ENCODE measurements at places on chromosomes 7 and 10.

- no peak for DNase-seq
Measured at GRCh38 chr7:153027210-153027609, 267.7 kb downstream of the ACTR3B start.

DNA sequence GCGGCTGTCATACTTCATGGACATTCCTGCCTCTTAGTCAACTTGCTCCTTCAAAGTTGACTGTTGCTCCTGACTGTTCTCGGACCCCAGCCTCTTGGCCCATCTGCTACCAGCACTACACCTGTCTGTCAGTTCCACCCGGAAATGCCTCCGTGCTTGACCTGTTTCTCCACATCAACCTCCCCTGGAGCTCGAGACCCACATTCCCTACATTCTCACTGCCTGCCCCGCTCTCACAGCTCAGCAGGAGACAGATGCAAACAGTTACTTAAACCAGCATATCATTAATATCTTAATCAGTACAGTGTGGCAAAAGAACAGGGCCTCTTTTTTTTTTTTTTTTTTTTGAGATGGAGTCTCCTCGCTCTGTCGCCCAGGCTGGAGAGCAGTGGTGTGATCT is 174.3 kb downstream of the NRP1 start:
- DNase-seq = no peak

DNA sequence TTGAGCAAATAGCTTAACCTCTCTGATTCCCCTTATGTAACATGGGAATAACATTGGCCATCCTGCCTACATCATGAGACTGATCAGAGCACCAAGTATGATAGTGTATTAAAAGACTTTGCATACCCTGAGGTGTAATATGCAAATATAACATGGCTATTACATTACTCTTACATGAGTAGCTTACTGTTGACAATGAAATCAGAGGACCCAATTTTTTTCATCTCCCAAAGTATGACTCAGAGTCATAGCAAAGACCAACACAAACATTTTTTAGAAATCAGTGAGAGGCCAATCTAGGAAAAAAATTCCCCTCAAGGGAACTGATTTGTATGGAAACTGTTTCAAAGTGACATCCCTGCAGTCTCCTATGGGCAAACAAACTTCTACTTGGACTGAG is 47.0 kb upstream of the TMEM140 start:
- no peak for DNase-seq

GRCh38 chr10:79159785-79160184 is 91.0 kb downstream of the ZMIZ1 start:
- peak; percentile 76 for DNase-seq

- DNase-seq = no peak
Measured at GRCh38 chr10:133235265-133235855, 2.3 kb upstream of the VENTX start.

- no peak for DNase-seq
Measured at GRCh38 chr10:119479532-119479931, 63.0 kb downstream of the RGS10 start.

GRCh38 chr10:59654007-59654406 is 55.6 kb downstream of the SLC16A9 start:
- DNase-seq = no peak

GRCh38 chr10:7311218-7311849 is 99.5 kb downstream of the SFMBT2 start:
- no peak for DNase-seq

DNA sequence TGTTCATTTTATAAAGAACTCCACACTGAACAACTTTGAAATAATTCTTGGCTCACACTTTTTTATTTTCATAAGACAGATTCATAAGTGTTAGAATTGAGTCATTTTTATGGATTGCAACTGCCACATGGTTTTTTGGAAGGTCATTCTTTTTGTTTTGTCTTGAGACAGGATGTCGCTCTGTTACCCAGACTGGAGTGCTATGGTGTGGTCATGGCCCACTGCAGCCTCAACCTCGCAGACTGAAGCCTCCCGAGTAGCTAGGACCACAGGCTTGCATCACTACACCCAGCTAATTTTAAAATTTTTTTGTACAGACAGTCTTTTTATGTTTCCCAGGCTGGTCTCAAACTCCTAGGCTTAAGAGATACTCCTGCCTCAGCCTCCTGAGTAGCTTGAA is 20.3 kb downstream of the BMS1 start:
- DNase-seq = no peak

DNA sequence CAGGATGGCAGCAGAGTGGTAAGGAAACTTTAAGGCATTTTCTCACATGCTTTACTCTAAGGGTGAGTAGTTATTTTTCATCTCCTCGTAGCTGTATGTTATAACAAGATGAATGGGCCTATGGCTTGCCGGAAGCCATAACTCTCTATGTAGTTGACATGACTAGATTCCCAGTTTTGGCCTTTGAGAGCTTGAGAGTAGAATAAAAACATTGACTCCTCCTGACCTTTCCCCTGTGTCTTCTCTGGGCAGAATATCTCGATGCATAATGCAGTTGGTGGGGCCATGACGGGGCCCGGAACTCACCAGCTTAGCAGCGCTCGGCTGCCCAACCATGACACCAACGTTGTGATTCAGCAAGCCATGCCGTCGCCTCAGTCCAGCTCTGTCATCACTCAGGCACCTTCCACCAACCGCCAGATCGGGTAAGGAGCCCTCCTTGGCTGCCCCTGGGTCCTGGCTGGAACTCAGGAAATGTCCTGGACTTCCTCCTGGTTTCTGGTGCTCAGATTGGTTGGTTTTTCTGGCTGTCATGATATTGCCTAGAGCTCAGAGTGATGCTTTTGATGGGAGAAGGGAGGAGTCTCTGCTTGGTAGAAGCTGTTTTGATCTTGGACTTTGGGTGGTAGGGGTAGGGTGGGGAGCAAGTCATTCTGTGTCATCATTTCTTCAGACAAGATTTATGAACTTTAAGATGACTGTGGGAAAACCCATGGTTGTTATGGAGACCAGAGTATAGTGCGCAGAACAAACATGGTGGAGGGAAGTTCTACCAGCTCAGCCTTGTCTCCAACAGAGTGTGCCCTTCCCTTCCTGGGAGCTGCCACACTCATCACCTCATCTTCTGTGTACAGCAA is 158.0 kb downstream of the CREB5 start:
- no peak for DNase-seq

- DNase-seq = no peak
Measured at GRCh38 chr10:102752934-102753664, 9.4 kb downstream of the WBP1L start.

DNA sequence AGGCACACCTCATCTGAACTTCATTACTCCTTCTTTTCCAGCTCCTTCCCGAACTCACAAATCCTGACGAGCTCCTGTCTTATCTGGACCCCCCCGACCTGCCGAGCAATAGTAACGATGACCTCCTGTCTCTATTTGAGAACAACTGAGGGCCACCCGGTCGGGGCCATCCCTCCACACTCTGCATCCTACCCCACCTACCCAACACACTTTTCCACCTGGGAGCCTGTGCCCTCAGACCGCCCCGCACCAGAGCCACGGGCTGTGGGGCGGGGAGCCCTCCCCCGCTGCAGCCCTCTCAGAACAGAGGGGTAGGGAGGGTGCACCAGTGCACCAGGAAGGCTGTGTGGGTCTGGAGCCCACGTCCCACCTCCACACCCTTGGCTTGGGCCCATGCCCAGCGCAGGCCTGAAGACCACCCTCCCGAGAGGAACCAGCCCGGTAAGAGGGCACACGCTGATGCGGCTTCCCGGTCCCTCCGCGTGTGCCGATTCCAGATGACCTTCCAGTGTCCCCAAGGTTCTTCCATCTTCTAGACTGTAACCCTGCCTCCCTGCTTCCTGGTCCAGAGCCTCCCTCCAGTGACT is 34.6 kb upstream of the PPIF start:
- no peak for DNase-seq

DNA sequence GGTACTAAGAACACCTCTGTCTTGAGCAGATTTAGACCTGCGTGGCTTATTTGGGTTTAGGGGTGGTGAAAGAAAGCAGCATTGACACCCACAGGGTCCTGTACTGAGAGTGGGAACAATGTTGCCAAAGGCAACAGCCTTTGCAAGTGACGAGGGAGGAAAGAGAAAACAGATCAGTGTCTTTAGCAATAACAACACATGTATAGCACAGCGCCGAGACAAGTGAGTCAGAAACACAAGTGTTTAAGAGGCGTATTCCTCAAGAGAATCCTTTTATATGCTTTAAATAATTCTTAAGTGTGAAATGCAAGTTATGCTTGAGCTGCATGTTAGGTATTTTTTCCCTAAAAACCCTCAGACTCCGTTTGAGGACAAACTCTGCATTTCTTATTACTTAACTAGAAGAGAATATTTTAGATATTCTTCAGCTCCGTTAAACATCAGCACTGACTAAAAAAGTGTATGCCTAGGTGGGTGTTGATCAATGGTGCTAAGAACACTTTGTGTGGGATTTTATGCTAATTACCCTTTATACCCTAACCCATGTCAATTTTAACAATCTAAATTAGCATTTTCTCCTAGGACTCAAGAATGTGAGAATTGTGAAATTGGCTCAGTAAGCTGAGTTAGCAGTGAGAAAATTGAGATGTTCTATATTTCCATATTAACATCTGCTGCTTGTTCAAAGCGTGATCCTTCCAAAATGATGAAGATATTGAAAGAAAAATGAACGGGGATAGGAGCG is 1095.4 kb upstream of the CELF2 start:
- no peak for DNase-seq

DNA sequence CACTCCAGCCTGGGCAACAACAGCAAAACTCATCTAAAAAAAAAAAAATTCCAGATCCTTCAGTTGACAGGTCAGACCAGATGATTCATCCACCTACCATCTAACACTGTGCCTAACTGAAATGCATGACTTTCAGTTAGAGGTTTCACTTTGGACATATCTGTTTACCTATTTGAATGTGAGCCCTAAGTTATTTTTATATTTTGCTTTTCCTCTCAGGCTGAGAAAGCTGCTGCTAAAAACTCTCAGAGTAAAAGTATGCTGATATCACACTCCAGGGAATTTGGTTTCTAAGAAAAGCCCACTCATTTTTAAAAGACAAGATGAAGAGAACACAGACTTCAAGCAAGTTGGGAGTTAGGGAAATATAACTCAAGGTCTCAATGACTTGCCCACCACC is 126.0 kb downstream of the SGMS1 start:
- DNase-seq = no peak

DNA sequence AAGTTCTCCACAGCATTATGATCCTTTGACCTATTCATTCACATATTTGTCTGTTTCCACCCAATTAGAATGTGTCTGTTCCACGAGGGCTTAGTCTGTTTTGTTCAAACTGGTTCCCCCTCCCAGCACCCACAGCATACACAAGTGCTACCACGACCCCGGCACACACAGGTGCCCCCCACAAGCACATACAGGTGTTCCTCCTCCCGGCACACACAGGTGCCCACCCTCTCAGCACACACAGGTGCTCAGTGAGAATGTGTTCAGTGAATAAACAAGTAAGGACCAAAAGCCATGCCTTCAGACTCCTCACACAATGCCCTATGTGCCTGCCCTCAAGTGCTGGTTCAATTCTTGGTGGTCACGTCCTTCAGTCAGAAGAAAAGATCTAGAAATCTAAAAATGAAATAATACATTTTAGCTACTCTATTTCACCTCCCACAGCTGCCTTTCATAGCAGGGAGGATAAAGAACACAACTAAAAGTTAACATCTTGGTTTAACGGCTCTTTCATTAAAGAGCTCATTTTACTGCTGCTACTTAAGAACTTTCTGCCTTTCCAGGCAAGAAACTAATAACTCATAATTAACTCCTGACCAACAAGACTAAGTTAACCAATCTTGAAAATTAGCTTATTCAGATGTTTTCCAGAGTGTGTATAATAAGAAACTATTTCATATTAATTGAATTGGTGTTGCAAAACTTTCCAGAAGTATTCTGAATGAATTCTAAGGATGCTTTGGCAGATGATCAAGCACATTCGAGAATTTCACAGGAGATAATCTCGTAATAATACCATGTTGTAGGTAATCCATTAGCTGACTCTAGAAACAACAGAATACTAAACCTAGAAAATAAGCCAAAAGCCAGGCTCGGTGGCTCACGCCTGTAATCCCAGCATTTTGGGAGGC is 2.3 kb downstream of the DNMBP start:
- DNase-seq = no peak

DNA sequence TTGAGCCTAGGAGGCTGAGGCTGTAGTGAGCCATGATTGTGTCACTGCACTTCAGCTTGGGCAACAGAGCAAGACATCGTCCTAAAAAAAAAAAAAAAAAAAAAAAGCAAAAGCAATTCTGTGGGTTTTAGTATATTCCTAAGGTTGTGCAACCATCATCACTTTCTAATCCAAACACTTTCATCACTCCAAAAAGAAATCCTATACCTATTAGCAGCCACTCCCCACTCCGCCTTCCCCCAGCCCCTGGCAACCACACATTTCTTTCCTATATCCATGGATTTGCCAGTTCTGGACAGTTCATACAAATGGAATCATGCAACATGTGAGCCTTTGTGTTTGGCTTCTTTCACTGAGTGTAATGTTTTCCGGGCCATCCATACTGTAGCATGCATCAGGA is 20.4 kb downstream of the ZAN start:
- no peak for DNase-seq

- DNase-seq = peak; percentile 71
Measured at GRCh38 chr10:95395947-95396449, 105.2 kb upstream of the PDLIM1 start.

GRCh38 chr7:149625340-149625946 is 127.8 kb upstream of the ZNF746 start:
- peak; percentile 45 for DNase-seq

GRCh38 chr10:85177767-85178166 is 849.4 kb downstream of the CCSER2 start:
- no peak for DNase-seq

- DNase-seq = no peak
Measured at GRCh38 chr10:5862360-5862961, 27.2 kb downstream of the ANKRD16 start.

GRCh38 chr7:77971726-77972125 is 173.2 kb downstream of the PHTF2 start:
- no peak for DNase-seq

GRCh38 chr7:2735744-2736143 is 47.7 kb downstream of the AMZ1 start:
- no peak for DNase-seq

- no peak for DNase-seq
Measured at GRCh38 chr7:143384148-143384547, 3.0 kb downstream of the ZYX start.

DNA sequence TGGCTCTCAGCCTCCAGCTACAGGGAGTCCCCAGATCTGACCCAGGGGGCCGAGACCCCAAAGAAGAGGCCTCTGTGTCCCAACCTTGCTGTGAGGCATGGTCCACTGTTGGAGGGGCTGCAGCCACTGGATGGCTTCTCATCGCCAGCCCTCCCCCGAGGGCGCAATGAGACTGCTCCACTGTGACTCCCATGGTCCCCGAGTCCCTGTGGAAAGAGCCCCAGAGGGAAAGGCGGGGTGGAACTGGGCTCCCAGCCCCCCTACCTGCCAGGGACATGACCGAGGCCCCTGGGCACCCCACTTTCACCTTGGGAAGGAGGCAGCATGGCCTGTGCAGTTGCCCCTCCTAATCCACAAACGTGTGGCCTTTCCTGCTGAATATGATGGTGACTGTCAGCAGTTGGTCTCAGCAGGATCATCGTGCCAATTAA is 33.5 kb upstream of the RET start:
- DNase-seq = no peak
